ENCODE measurements at places on chromosomes 2 and 18.

DNA sequence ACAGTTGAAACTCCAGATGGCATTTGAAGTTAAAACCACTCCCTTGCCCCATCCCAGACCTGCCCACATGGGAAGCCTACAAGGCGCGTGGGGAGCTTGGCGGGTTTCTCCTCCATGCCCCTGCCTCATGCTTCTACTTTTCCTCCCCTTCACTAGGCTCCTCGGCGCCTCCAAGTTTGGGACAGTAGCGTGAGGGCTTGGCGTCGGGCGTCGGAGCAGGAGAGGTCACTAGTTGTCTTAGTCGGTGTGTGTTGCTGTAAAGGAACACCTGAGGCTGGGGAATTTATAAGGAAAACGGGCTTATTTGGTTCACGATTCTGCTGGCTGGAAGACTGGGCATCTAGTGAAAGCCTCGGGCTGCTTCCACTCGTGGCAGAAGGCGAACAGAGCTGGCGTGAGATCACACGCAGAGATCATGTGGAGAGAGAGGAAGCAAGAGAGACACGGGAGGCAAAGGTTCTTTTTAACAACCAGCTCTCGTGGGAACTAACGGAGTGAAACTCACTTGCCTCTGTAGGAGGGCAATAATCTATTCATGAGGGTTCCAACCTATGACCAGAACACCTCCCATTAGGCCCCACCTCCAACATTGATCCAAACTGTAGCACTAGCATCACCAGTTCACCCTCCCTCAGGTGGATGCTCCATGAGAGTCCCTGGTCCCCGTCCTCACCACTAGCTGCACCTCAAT, 25.3 kb downstream of the ITM2C start:
- no peak for DNase-seq

- no peak for DNase-seq
These were observed 131.0 kb downstream of the SNTG2 start for GRCh38 chr2:1081451-1082225.

DNA sequence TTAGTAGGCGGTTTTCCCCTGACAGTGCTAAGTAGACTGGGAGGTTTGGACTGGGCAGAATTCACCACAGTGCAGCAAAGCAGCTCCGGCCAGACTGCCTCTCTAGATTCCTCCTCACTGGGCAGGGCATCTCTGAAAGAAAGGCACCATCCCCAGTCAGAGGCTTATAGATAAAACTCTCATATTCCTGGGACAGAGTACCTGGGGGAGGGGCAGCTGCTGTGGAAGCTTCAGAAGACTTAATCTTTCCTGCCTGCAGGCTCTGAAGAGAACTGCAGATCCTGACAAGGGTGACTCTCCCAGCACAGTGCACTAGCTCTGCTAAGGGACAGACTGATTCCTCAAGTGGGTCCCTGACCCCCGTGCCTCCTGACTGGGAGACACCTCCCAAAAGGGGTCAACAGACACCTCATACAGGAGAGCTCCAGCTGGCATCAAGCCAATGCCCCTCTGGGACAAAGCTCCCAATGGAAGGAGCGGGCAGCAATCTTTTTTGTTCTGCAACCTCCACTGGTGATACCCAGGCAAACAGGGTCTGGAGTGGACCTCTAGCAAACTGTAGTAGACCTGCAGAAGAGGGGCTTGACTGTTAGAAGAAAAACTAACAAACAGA, 266.8 kb upstream of the CRIM1 start:
- no peak for DNase-seq

DNA sequence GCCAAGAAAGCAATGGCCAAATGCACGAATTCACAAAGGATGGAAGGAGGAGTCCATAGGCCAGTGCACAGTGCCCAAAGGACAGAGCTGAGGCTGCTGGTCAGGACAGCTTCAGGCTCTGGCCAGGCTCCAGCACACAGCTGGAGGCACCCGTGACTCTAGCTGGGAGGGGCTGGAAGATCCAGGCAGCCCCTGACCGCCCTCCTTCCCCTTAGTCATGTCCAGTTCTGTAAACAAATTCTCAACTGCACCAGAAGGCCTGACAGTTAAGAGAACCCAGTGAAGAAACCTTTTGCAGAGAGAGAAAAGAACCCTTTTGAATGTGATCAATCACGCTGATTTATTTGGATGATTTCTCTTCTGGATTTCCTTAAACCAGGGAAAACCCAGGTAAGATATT, 7.7 kb upstream of the YWHAQ start:
- no peak for DNase-seq

DNA sequence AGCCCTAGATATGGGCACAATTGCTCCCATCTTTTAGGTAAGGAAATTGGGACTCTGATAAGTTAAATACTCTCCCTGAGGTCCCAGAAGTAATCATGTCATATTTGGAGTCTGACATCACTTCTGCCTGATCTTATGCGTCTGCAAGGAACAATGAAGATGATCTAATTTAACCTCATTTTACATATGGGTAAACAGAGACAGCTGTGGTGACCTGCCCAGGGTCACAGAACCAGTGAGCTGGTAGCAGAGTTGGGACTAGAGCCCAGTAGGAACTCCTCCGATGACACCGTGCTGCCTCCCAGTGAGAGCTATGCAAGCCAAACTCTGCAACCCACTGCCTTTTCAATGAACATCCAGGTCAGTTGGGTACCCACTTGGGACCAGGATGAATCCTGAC, 17.8 kb downstream of the CTAGE1 start:
- no peak for DNase-seq

DNA sequence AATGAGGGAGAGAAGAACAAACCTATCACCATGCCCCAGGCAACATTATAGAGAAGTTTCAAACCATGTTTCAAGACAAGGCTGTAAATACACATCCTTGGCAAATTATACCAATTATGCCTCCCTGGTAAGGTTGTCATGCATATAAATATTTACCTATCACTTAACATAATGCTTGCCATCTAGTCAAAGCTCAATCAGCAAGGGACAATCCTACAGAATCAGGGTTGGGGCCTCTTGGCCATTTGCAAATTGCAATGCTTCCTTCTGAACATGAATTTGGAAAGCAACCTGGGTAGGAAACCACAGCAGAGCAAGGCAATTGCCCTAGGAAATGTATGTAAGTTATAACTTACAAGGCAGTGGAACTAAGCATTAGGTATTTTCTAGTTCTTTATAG, 907.2 kb upstream of the CDH2 start:
- no peak for DNase-seq

GRCh38 chr2:650343-651310, 26.6 kb downstream of the TMEM18 start:
- no peak for DNase-seq

DNA sequence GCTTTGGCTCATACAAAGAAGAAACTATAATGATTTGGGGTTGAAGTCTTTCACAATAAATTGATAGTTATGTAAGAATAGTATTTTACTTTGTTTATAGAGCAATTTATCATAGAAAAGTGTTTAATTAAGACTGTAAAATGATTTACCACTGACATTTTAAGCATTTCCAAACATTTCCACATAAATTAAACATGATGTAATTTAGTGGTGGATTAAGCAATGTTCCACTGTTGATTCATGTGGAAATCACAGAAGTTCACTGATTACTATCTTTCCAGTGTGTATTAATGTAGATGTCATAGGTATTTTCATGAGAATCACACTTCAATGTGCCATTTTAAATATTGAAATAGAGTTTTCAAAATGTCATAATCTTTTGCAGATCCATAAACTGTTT, 40.1 kb upstream of the GRB14 start:
- no peak for DNase-seq

GRCh38 chr2:118850901-118851415, 3.5 kb upstream of the EN1 start:
- DNase-seq = no peak

DNA sequence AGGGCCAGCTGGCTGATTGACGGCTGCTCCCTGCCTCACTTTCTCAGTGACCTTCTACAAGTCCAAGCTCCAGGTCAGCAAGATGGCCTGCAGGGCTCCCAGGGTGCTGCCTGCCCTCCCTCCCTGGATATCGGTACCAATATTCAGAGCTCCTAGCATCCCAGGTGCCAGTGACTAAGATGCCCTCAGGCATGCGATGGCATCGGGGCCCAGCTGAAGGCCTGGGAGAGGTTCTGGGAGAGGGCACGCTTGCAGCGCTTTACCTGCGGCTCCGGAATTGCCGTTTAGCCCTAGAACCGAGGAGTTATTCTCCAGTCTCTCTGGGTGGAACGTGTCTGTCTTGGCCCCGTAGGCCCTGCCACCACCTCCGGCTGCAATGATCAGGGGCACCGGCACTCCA, 116.8 kb downstream of the CLIP4 start:
- no peak for DNase-seq

DNA sequence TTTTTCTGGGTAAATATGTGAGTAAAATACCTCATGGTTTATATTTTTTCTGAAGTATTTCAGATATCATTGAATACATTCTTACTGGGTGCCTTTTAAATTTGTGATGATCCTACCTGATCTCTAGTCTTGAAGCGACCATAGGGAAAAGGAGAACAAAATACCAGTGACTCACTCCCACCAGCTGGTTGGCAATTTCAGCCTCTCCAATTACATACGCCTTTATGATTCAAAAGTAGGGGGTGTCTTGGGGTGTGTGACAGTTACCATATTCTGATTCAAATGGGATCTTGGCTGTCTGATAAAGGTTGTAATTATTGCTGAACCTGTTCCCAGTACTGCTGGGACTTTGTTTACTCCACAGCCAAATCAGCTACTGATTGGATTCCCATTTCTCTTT, 175.9 kb upstream of the NXPH2 start:
- DNase-seq = no peak

GRCh38 chr18:63147973-63148372, 171.6 kb downstream of the BCL2 start:
- no peak for DNase-seq

DNA sequence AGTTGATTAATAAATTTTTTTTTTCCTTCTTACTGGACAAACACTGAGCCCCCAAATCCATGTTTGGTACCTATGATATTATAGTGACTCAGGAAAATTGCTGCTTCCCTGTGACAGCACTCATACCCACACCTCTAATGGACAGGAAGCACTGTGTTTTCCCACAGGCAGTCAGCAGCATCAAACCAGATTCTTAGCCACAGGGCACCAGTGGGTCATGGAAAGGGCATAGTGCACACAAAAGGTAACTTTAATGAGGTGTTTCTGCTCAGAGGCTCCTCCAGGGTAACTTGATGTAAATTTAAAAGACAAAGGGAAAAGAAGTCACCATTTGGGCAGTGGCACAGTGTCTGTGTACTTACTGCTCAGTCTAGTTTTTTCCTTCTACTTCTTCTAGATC, 34.1 kb downstream of the SERPINB11 start:
- DNase-seq = no peak

DNA sequence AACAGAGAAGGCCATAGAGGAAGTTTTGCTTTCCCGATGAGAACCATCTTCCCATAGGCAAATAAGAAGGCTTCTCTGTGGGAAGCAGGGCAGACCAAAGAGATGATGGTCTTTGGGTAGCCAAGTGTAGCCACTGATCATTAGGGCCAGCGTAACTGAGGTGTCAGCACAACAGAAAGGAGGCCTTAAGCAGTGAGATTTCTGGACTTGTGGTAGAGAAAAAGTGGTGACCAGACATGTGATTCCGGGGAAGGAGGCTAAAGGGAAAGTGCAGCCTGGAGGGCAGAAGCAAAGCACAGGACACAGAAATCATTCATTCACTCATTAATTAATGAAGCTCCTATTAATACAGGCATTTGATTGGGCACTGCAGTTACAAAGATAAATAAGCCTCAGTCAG, 15.4 kb downstream of the EVA1A start:
- no peak for DNase-seq

- DNase-seq = no peak
These were observed 3.0 kb upstream of the OSR1 start for GRCh38 chr2:19361325-19361990.

- DNase-seq = no peak
These were observed 260.5 kb downstream of the CELF4 start for GRCh38 chr18:37305066-37305465.

GRCh38 chr18:23668731-23669130, 6.0 kb upstream of the ANKRD29 start:
- no peak for DNase-seq
